ENCODE measurements at places on chromosomes 2 and 18.
A peak's percentile ranks its signal among the peaks of the same experiment; 100 is the strongest.

- no peak for DNase-seq
Observed at GRCh38 chr18:27724362-27724761, 452.6 kb downstream of the CDH2 start.

DNA sequence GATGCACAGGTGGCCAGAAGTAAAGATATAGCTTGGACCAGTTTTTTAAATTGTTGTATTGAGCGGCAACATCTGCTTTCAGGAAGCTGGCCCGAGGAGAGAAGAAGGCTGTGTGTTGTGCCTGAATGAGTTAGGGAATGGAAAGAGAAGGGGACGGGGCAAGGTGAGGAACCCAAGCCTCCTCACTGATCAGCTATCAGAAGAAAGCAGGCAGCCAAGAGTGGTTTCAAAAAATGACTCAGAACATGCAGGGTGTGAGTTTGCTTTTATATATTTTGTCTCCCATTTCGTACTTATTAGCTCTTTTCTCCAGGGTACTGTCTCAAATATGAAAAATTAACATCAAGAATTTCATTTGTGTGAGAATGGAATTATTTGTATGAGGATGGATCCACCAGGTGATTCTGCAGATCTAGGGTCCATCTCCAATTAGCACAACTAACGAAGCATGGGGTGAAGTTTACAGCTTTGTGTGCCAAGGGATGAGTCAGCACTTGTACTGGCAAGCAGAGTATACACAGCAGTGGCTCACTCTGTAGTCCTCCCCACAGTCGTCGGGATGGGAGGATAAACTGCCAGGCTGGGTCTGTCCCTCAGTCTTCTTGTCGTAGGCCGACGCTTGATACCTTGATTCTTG is 175.7 kb downstream of the PIEZO2 start:
- no peak for DNase-seq

GRCh38 chr2:86079981-86080911 is 25.4 kb downstream of the POLR1A start:
- DNase-seq = peak; percentile 62

GRCh38 chr2:127588241-127588640 is 52.8 kb downstream of the MYO7B start:
- DNase-seq = no peak

GRCh38 chr2:215290980-215291599 is 20.8 kb upstream of the ATIC start:
- no peak for DNase-seq

GRCh38 chr2:231549446-231550239 is 19.4 kb upstream of the NMUR1 start:
- DNase-seq = no peak
